ENCODE measurements at places on chromosomes 7 and 10.

- DNase-seq, result no peak
Observed at GRCh38 chr7:142793156-142793555, 22.4 kb downstream of the PRSS2 start.

DNA sequence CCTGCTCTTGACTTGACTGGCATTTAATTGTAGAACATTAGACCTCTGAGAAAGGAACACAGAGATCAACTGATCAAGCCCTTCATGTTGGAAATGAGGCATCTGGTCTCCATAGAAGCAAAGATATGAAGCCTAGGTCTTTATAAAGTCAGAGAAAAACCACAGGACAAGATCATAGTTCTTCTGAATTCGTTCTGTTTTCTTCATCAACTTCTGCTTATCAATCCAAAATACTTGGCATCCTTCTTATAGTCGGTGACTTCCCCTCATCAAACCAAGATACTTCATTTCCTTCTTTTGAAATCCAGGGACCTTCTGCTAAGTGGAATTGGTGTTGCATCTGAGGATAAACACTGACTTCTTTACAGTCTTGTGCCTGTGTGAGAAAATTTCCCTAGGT is 77.1 kb upstream of the PRKCQ start:
- no peak for DNase-seq

DNA sequence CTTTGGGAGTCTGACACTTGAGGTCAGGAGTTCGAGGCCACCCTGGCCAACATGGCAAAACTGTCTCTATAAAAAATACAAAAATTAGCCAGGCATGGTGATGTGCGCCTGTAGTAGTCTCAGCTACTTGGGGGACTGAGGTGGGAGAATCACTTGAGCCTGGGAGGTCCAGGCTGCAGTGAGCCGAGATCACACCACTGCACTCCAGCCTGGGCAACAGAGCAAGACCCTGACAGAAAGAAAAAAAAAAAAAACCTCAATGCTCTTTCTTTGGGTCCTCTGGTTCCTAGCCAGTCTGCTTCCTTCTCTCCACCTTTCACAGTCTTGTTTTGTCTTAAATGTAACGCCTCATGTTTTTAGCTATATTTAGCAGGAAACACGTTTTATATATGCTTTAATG is 9.4 kb downstream of the OGDH start:
- DNase-seq, result no peak

DNA sequence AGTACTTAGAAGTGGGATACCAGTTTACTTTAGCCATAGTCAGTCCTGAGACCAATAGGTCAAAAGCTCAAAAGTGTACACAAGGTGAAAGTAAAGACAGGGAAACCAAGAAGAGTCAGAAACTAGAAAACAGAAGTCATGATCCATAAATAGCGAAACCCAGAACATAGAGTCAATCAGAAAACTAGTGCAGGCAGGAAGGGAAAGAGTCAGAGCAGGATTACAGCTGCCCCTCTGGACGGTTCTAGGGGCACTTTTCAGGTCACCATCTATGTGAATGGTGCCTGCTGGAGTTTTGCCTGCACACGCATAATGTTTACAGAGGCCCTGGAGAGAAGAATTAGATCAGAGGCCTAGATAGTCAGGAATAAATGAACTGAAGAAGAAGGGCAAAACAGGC is 22.4 kb upstream of the DMTF1 start:
- DNase-seq, result no peak

DNA sequence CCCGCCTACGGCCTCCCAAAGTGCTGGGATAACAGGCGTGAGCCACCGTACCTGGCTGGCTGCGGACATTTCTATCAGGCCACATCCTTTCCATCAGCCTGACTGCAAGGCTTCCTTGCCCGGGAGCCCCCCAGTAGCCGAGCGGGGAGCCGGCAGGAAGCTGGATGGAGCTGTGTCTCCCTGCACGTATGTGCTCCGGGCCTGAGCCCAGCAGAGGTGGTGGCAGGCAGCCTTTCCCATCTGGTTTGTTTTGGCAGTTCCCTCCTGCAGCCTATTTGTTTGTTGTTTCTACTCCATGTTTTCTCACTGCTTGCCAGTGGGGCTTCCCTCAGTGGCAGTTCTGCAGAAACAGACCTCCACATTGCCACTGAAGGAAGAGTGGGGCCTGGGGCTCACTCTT is 5.4 kb downstream of the POP7 start:
- no peak for DNase-seq

- DNase-seq, result no peak
Observed at GRCh38 chr7:28723336-28723735, 234.8 kb downstream of the TRIL start.

Data from small intestine (tissue), 16 donors.